Stimulated activated memory B cell treated with anti-CD40 and anti-IgM and Interleukin-4, amounts not matched to agents 10 μg/mL and 1 μg/mL and 100 μg/mL, for 72 hours (primary cell): ENCODE measurements at places on chromosomes 12 and 14.

DNA sequence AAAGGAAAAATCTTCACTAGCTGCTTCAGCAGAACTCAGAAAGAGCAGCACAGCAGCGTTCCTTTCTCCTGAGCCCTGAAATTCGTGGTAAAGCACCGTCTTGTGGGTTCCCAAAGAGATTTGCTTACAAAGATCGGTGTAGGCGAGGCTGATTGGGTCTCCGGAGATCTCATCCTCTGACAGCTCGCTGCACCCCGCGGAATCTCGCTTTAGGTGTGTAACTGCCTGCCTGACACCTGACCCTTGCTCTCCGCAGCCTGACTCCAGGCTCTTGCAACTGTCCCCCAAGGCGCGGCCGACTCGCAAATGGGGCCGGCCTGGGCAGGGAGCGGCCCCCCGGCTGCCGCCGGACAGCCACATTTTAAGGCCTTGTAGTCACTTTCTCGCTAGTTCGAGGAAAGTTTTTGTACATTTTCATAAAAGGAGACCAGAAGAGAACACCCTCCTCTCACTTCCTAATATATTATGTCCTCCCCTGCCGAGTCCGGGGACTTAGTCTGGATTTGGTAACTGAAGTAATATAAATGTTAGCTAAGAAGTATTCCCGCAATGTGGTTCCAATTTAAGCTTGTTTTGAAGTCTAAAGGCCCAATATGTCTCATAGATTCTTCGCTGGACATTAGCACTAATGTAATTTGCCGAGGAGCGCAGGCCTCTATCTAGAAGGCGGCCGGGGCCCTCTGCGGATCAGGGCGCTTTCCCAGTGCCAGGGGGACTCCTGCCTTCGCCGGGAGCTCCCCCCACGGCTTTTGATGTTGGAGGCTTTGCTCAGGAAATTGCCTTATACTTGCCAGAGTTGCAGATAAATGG lies 177.3 kb upstream of the CDKN3 start:
- ATAC-seq = no peak

- ATAC-seq = peak; percentile 60
Measured at GRCh38 chr12:95790917-95791849, 619 bp upstream of the NTN4 start.

DNA sequence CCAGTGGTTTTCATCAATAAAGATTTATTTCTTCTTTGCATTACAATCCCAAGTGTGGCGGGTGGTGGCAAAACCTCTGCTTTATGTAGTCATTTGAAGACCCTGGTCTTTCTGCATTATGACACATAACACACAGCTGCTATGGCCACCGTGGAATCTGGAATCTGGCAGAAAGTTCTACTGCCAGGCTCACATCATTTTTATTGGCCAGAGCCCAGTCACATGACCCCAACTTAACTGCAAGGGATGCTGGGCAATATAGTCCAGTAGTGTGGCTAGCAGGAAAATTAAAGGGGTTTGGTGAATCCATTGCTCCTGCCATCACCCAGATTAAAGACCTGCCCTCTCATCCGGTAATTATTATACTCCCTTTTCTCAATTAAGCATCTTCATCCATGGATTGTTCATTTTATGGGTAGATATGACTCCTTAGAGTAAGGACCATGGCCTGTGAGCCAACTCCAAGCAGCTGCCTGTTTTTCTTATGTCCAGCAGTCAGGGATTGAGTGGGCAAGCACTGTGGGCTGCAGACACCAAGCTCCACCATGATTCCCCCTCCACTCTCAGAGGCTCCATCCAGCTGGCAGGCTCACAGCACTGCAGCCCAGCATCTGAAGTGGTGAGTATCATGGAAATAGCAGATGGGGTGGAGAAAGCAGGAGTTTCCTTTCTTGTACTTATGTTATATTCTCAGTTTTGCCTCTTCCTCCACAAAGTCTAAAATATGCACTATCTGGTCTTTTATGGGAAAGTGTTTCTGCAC lies 1030.7 kb downstream of the AACS start:
- no peak for ATAC-seq

GRCh38 chr12:4421590-4422031 lies 24.0 kb downstream of the FGF6 start:
- no peak for ATAC-seq

- ATAC-seq = no peak
Measured at GRCh38 chr12:82415402-82415801, 57.1 kb downstream of the METTL25 start.

DNA sequence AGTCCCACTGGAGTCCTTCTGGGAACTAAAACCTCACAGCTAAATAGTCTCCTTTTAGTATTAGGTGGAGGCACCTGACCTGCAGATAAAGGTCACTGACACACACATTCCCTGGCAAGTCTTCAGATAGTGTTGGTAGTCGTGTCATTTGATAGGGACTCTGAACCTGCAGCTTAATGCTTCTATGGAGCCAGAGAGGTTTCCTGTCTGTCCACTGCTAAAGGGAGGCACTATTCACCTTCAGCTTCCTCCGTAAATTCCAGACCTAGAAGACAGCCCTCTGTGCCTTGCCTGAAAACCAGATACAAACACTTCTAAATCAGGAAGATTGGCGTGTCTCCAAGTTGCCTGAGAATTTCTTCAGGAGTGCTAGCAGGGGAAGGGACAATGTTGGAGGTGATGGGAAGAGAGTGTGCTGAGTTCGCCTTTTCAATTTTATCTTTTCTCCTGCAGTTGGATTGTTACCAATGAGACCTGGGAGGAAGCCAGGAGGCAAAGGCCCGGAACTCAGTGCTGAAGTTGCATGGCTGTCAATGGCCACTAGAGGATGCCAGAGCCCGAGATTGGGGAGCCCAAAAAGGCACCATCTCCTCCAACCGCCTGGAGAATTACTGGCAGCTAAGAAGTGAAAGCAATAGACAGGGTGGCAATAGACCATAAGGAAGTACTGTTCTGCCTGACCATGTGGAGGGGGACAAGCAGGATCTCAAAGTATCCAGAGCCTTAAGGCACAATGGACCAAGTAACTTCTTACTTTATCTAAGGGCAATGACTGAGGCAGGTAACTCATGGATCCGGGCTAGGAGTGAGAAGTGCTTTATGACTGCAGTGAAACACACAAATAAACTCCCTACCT lies 81.6 kb upstream of the SCAF11 start:
- peak; percentile 88 for ATAC-seq

DNA sequence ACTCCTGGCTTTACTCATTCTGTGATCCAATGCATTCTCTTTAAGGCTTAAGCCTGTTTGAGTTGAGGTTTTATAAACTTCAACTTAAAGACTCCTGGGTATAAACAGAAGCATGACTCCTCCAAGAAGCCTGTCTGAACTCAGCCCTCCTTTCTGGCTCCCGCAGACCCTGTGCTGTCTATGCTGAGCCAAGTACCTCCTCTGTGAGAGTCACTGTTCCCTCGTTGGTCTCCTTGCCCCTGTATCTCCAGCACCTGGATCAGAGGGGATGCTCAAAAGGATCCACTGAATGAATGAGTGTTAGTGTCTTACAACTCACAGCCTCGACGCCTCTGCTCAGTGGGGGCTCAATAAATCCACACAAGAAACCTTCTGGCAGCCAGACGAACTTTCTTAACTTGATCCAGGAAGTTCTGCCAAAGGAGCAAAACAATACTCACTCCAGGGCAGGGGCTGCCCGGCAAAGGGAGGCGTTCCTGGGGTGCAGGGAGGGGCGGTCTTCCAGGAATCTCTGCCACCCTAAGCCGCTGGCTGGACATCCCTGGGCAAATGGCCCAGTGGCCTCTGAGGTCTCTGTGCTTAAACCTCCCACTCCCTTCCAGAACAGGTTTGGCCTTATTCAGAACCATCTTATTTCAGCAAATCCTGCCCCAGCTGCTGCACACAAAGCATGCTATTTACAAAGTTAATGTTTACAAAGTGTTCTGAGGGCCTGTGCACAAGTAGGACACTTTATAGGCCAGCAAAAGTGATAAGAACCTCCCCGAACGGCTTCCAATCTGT lies 32.9 kb downstream of the MAP1LC3B2 start:
- no peak for ATAC-seq

GRCh38 chr12:98653866-98654493 lies 8.9 kb downstream of the APAF1 start:
- no peak for ATAC-seq
